ENCODE measurements at places on chromosomes 5 and 9.

DNA sequence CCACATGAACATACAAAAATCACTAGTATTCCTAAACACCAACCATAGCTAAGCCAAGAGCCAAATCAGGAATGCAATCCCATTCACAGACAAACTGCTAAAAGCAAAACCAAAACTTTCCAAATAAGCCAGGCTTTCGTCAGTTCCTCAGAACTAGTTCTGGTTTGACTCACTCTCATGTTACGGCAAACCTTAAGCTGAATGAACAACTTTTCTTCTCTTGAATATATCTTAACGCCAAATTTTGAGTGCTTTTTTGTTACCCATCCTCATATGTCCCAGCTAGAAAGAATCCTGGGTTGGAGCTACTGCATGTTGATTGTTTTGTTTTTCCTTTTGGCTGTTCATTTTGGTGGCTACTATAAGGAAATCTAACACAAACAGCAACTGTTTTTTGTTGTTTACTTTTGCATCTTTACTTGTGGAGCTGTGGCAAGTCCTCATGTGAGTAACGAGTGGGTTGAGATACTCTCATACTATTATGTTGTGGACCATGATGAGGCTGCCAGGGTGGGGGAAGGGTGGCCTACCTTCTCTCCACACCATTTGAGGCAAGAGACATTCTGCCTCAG is at the start of gene PDCD1LG2:
TSS of gene PDCD1LG2 (plus strand) at position 172 of the 572 bp plus-strand sequence. CDS start 12,016 bp downstream, outside the sequence.
- DNase-seq, result peak; percentile 53

DNA sequence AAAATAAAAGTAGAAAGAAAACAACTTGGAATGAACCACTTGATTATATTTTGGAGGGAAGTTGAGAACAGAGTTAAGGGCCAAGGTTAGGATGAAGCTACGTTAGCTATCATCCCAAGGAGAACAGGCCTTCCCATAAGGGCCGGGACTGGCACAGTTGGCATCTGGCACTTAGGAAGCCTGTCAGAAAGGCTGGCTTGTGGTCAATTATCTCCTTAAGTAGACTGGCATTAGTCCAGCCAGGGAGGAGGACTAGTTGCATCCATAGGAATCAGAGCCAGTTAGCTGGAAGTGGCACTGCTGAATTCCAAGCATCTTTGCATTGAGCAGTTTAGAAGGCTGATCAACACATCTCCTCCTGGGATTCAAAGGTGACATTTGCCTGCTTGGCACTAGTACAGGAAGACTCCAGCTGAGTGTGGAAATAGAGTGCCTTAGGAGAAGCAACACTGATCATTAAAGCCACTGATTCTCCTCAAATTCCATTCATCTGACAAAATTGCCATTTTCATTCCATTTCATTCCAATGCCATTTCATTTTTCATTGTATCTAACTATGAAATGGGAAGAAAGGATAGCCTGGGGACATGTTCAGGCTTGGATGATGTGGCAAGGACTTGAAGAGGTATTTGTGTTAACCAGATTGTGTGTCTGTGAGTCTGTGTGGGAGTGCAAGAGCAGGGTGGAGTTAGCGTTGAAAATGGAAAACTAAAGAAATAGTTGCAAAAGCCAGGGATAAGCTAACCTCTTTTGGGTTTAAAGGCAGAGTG is 5.5 kb downstream of the FOXB2 start:
- no peak for DNase-seq

DNA sequence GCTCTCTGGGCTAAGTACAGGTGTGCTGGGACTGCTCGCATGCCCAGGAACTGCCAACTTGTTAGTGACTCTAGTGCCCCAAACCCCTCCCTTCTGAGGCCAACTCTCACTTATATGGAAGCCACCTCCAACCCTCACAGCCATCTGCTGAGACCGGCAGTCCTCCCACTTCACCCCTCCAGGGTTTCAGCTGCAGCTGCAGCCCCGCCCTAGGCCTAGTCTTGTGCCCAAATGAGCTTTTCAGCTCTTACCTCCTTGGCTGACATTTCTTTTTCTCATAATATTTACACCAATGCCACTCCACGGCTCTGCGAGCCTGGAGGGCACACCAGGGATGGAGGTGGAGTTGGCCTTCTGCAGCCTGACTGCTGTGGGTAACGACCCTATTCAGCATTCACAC is 166.6 kb downstream of the ROR2 start:
- no peak for DNase-seq

DNA sequence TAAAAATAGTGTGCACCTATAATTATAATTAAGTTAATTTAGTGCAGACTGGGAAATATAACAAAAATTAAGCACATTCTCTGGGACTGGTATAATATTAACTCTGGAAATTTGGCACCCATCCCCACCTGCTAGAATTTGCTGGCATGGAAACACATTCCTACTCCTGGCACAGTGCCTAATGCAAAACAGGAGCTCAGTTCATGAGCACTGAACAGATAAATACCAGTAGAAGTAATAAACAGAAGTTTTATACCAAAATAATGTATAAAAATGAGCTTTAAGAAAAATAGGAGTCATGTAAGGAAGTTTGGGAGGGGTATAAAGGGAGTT is 23.7 kb upstream of the NPR3 start:
- DNase-seq, result no peak

DNA sequence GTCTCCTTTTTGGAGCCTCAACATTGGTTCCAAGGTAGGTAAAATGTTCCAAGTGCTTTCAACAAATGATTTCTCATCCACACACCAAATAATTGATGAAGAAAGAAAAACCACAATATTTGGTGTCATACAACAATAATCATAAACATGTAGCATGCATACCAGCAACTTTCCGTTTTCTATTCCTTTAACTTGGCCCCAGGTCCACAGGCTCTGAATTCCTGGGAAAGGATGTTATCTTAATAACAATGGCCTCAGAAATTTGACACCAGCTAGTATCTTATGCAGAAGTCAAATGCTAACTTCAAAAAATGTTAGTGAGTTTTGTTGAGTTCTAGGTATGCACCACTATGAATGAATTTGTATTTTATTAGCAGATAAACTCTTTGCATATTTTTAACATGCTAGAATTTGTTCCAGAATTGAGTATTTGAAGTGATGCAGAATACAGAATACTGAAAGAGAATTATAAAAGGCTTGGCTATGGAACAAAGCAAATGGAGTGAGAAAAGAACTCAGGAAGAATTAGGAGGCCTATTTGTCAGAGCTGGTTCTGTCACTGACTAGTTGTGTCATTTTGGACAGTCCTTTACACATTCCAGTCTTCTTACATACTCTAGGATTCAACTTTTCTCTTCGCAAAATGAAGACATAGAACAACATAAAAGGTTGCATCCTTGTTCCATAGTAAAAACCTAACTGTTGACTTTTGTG is 435.3 kb upstream of the TNC start:
- no peak for DNase-seq

- DNase-seq, result no peak
Observed at GRCh38 chr5:97543166-97543565, 360.1 kb upstream of the RIOK2 start.

- DNase-seq, result no peak
Observed at GRCh38 chr5:119288379-119289033, 67.3 kb upstream of the TNFAIP8 start.

DNA sequence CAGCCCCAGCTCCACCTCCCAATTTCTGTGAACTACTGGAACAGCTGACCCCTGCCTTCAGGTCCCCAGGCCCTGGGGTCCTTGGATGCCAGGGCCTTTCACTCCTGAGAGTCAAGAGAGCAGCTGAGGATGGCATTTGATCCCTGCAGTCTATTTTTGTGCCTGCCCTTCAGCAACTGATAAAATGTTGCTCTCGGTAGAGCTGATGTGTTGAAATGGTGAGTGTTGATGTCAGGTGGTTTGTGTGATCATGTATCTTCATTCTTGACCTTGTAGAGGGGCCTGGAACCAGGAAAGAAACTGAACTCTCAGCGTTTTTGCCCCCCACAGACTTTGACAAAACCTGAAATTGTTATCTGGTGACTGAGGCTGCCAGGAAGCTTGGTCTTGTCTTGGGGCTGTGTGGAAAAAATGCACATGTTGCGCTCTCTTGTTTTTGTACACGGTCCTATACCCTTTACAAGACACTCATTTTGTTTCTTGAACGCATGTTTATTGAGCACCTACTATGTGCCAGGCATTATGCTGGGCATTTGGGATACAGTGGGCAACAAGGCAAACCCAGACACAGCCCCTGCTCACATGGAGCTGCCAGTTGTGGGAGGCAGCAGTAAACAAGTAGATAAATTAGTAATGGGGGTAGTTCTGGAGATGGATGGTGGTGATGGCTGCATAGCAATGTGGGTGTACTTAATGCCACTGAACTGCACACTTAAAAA is 78.3 kb downstream of the PPARGC1B start:
- no peak for DNase-seq

DNA sequence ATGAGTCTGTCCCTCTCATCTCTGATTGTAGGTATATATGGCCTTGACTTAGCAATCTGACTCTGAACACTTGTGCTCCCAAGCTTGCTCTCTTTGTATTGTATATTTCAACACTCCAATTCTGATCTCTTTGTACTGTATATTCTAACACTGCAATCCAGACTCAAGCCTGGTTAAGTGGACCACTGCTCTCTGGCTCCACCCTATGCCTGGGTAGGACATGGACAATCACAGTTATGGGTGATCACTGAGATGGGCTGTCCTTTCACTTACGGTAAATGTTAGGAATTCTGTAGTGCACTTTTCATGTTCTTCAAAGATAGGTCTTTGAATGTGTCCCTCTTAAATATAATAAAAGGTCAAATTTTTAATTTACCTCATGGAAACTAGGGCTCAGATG is 165.1 kb downstream of the TLR4 start:
- no peak for DNase-seq

- DNase-seq, result no peak
Observed at GRCh38 chr9:13513286-13513685, 233.8 kb upstream of the MPDZ start.

DNA sequence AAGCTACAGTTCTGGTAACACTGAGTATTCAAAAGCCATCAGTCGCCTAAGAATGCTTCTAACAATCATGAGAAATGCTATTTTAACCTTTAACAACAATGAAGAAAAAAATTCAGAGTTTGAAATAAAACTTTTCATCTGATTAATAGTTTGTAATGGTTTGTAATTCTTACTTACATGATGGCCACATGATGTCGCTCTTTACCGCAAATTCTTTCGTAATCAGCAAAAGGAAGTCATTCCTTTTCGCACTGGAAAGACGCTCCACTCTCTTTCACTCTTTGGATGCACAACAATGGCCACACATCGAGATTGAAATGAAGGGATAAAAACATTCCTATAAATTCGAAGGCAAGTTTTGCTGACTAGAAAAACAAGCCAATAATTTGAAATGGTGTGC is at the start of gene PCDHA7:
TSS of gene PCDHA7 (plus strand) at position 277 of the 400 bp plus-strand sequence. CDS start at position 392, 115 bp downstream.
- no peak for DNase-seq

DNA sequence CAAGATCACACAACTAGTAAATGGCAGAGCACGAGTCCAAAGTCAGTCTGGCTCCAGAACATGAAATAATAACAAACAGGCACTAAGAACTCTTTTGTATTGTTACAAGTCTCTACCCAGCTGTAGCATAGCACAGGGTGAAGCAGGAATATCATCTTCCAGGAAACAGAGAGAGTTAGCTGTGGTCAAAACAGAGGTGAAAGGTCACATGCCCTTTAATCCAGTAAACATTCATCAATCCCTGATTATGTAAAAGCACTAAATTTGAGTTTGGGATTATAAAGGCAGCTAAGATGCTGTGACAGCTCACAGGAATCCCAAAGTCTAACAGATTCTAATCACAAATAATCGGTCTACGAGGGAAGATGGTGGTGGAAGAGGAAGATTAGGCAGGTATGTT is 133.0 kb upstream of the ASTN2 start:
- no peak for DNase-seq

DNA sequence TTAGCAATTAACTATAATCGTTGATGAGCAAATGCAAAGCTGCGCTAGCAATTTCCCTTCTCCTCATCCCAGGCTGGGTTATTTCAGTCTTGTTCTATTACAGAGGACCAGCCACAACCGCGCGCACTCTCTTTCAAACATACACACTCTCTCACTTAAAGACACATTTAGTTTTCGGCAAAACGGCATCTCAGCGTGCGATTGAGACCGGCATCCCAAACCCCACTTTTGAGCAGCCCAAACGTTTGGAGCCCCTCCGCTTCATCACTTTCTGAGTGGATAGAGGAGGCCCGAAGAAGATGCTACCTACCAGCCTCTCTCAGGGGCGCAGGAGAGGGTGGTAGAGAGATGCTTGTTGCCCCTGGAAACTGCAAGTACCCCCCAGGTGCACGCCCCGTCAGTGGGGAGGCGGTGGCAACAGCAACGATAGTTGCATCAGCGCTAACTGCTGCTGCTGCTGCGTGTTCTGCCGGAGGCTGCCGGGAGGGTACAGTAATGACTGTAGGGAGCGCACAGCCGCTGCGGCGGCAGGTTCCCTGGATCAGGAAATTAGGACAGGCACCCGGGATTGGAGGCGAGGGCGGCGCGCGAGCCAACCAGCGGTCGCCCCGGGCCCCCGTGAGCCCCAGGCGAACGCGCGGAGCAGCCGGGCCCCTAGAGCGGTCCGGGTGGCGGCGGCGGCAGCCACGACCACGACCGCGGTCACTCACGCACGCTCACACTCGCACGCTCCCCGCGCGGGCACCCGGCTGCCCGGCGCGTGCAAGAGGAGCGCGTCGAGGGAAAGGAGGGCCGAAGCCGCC is 467 bp upstream of the VLDLR start:
- DNase-seq, result peak; percentile 71

GRCh38 chr9:20300430-20301115 is 321.7 kb downstream of the MLLT3 start:
- no peak for DNase-seq

DNA sequence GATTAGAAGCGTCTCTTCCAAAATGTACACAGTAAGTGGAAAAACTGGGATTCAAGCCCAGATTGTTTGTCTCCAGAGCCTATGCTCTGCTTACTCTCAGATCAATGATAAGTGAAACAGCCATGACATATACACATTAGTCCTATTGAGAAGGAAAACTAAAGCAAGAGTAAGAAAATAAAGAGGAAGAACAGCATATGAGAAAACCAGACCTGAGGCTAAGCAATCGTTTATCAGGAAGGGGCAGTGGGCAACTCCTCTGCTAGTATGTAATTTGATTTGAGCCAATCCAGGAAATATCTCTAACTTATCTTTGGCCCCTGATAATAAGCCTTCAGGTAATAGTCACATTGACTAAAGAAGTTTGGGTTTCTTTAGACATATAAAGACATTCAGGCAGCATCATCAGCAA is 789.9 kb upstream of the C9orf72 start:
- DNase-seq, result no peak

DNA sequence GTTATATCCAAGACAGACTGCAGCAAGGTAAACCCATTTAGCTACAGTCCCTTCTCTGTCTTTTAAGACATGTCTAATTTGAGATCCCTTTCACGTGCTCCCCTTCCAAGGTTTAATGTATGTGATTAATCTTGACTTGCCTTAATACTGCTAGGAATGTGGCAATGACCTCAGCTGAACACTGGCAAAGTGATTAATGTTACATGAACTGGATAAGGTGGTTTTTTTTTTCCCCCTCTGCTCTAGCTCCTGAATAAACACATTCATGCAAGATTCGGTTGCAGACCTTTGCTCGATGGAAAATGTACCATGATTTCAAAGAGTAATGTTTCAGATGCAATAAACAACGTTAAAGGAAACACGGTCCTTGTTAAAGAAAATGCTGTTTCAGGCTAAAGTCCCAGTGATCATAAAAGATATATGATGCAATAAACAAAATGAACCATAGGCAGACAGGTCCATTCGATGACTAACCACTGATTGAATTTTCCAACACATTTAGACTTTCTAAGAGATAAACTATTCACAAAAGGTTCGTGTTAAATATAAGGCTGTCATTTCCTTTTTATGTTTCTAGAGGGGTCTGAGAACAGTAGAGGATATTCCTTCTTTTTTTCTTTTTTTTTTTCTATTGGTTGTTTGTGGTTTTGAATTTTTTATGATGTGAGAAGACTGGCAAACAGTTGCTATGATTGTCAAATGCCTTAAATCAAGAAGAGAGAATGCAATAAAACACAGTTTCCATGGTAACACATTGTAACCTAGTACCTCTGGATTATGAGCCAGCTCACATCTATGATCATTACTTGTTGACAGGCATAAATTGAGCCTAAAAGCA is 44.7 kb upstream of the ZNF608 start:
- no peak for DNase-seq
